Fibroblast of villous mesenchyme (primary cell): ENCODE measurements at places on chromosomes 5 and 9. TPM values are rescaled to one million over a fixed set of nuclear protein-coding genes. Genes with fewer than 3 reads are reported as not detected.
A peak's percentile ranks its signal among the peaks of the same experiment; 100 is the strongest.

SHISAL2B gene
- not detected in 2 replicates for total RNA-seq

ARL14EPL gene
- total RNA-seq = not detected in 2 replicates

SAXO1 gene
- not detected in 2 replicates for total RNA-seq

GDF9 gene
- total RNA-seq = not detected in 2 replicates

TMED9 gene
- total RNA-seq = 113 and 130 TPM in 2 replicates

DNA sequence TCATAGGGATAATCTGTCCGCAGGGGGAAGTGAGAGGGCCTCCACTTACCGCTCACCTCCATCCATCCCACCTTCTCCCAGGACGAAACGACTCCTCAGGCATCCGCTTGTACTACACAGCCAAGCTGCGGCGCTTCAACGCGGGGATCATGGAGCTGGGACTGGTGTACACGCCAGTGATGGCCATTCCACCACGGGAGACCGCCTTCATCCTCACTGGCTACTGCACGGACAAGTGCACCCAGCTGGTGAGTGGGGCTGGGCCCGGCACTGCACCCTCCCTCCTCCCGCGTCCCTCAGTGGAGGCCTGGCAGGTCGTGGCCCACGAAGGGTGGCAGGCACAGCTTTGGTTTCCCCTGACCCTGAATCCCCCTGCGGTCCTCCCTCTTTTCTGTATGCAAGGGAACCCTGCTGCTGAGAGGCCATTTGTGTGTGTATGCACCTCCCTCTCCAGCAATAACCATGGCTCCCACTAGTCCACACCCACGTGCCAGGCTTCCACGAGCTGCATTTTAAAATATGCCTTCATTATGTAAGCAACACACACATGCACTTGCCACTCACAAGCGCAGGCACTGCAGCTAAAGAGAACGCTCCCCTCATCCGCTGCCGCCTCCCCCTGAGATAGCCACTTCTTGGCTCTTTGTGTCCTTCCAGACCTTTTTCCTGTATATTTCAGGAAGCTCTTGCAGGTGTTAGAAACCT is 11.8 kb downstream of the DBH start:
- DNase-seq = no peak

- DNase-seq = no peak
These were observed 276.9 kb upstream of the WWC1 start for GRCh38 chr5:168014433-168015123.

- DNase-seq = peak; percentile 60
These were observed 11.4 kb downstream of the TMEM245 start for GRCh38 chr9:109108318-109108717.

- DNase-seq = peak; percentile 42
These were observed 6.0 kb downstream of the RAPGEF6 start for GRCh38 chr5:131628990-131629389.

DNA sequence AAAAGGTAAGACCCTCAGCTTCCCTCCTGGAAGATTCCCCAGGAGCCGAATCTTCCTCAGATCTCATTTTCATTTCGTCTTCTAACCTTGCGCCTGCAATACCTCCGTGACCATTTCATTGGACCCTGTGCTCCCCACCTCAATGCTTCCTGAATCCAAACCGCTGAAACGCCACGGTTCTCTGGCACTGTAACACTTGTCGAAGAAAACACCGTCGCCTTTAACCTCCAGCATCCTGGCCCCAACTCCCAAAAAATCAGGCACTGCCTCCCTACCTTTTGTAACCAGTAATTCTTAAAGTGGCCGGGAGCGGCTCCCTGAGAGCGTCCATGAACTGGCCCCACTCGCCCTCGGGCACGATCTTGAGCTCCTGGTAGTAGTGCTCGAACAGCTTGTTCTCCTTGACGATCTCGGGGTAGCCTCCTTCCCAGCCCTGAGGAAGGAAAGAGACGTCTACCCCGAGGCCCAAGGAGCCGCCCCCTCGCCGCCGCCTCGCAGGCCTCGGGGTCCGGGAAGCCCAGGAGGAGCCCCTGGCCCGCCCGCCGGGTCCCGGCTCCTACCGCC is 438 bp downstream of the NSUN2 start:
- DNase-seq = peak; percentile 30

DNA sequence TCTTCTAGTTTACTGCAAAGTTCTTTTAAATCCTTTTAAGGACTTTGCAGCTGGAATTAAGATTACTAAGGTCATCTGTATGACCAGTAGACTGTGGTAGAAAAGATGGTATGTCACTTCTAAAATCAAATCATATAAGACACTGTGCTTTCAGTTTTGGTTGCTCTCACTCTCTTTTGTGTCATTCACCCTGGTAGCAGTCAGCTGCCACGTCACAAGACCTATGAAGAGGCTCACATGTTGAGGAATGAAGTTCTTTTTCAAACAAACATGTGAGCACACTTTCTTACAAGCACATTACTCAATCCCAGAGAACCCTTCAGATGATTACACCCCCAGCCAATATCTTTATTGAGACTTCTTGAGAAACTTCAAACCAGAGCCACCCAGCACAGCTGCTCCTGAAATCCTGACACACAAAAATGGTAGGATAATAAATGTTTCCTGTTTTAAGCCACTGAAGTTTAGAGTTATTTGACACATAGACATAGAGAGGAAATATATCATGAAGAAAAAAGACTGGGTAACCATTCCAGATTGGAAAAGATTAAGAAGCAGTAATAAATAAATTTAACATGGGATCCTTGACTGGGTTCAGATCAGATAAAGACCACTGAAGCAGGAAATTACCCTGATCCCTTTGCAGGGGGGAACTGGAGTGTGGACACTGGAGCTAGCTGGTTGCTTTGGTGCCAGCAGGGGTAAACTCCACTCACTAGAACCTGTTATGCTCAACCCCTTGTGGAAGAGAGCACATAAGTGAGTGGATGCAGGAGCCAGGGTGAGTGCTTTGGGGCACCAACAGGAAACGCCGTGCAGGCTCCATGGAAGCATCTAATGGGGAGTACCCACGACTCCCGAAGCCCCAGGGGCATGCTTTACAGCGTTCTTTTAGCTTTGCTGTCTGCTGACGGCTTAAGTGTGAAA is 64.1 kb downstream of the SLCO4C1 start:
- DNase-seq = no peak

DNA sequence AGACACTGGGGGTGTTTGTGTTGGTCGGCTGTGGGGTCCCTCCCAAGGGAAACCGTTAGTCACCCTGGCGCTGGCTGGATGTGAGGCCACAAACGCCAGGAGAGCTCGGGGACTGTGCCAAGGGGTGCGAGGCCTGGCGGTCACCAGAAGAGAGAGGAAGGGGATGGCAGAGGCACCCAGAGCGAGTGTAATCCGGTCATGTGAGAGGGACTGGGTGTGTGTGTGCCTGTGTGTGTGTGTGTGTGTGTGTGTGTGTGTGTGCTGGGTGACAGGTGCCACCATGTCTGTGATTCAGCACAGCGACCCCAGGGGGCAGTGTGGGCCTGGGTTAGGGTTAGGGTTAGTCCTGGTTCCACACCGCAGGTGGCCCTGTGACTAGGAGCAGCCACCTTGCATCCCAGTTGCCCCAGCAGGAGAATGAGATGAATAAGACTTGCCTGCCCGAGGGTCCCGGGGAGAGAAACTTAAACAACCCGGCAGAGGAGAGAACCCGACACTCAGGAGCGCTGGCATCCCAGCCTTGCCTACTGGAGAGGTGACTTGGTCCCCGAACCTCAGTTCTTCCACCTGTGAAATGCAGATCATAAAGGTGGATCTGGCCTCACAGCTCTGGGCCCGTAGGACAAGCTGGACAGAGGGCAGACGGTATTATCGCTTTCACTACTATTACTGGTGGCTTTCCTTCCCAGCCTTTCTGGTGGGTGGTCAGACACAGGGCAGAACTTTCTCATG is 1.4 kb upstream of the ADAMTSL2 start:
- peak; percentile 54 for DNase-seq

DNA sequence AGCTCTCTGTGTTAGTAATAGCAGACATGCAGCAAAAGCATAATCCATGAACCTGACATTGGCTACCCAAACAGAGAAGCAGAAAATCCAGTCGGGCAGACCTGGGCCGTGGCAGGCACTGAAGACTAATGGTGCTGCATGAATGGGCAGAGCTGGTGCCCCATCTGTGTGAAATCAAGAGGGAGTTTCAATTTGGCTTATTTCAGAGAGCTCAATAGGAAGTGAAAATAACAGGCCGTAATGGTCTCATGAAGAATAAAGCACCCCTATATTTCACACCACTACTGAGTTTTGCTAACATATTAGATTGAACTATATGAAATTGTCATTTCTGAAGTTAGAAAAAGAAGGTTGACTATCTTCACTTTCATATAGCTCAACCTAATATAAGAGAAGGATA is 149.7 kb downstream of the ENC1 start:
- no peak for DNase-seq

DNA sequence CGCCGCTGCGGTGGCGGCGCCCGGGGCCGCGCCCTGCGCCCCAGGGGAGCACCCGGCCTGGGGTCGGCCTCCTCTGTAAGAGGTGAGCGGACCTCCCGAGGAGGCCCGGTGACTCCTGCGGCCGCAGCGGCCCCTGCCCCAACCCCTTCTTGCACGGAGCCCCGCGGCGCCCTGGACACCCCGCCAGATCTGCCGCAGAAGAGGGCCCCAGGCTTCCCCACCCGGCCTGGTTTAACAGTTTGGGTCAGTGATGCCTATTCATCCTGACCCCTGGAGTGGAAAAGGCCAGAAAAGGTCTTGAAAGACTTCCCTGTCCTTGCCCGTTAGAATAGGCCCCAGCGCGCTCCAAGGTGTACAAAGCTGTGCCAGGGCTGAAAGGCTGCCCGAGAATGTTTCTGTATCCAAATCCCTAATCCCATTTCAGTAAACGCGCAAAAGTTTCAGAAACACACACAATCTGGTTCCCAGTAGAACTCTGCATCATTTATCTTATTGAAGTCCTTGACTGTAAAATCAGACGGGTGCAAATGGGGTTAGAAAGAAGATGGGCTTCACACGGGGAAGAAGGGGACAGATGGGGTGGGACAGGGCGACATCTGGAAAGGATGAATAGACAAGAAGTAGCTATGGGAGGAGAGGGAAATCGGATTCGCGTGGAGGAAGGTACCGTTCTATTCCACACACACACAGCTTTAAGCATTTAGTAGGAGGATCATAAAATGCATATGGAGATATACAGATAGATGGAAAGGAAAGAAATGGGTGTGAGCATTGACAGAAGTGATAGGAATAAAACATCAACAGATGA is 1.1 kb upstream of the SSBP2 start:
- peak; percentile 11 for DNase-seq

- DNase-seq = no peak
These were observed 279.1 kb upstream of the EFNA5 start for GRCh38 chr5:107949688-107950341.

- DNase-seq = no peak
These were observed 2.6 kb upstream of the F2RL1 start for GRCh38 chr5:76816110-76816831.

GRCh38 chr9:86042199-86042978 is 57.0 kb downstream of the GOLM1 start:
- DNase-seq = peak; percentile 39

DNA sequence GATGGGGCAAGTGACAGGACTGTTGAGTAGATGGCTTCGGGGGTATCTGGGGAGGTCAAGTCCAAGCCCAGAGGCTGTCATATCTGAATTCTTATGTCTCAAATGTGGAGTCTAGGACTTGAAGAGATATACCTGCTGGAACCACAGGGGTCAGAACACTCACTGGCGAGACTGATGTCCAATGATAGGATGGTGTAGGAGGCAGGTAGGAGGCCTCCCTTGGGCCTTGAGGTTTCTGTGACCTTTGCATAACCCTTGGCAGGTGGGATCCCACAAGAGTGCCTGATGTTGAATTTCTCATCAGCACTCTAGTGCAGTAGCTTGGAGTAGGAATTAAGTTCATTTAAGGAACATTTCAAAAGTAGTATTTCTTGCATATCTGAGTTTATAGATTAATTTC is 2.8 kb downstream of the CCL21 start:
- DNase-seq = no peak

GRCh38 chr5:98929710-98930298 is 997 bp upstream of the CHD1 start:
- DNase-seq = no peak

DNA sequence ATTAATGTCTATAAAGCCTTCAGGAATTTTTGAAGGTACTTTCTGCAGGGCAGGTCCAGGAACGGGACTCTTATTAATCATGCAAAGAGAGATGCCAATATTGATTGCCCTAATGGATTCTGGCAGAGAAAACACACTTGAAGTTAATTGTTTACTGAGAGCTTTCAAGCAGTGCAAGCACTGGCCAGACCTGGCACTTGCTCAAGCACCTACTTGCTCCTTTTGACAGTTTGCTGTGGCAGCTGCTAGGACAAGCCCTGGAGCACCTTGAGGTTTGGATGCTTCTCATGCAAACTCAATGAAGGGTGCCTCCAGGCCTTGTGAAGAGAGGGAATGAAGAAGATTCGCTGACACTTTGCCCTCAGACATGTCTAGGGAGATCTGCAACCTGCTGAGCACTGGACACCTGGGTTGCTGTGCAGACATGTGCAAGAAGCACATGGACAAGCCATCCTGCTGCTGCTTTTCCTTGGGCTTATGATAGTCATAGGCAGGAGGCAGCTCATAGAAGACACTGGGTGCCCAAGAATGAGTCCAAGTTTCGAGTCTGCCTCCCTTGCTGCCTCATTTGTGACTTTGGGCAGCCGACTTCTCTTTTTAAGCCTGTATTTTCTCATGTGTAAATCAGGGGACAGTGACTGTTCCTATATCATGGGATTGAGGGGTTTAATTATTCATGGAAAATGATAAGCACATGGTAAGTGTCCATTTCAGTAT is 88.8 kb upstream of the EQTN start:
- DNase-seq = no peak

DNA sequence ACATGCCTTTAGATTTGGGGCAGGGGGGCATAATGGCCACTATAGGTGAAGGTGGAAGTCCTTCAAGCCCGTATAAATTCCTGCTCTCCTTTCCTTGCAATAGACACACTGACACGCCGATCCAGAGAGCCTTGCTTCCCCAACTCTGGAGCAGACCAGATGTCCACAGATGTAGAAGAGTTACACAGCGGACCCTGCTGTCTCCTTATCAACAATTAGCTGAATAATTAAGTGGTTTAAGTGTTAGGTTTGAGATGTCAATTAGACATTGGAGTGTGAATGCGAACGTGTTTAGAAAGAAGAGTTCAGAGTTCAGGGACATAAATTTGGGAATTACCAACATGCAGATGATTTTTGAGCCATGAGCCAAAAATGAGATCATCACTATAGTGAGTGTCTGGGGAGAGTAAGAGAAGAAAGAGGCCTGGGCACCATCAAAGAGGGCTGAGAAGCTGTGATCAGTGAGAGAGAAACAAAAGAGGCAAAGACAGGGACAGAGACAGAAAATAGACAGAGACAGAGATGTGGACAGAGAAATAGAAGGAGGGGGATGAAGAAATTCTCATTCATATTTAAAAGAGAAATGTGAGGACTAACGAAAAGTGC is 734.4 kb upstream of the ADAMTS16 start:
- DNase-seq = no peak
